ENCODE measurements at places on chromosomes 4 and X. TPM values are rescaled to one million over a fixed set of nuclear protein-coding genes. Genes with fewer than 3 reads are reported as not detected.

- DNase-seq = no peak
Measured at GRCh38 chr4:141389649-141390048, 169.0 kb downstream of the ZNF330 start.

Gene KCNIP4
- not detected for total RNA-seq

GRCh38 chrX:40066700-40067099 lies 31.1 kb downstream of the BCOR start:
- no peak for DNase-seq

GRCh38 chrX:43313035-43313434 lies 343.1 kb upstream of the MAOA start:
- no peak for DNase-seq

GRCh38 chr4:26145212-26145611 lies 175.6 kb upstream of the RBPJ start:
- no peak for DNase-seq

Gene EVC2
- 2.3 TPM for total RNA-seq

- no peak for DNase-seq
Measured at GRCh38 chr4:150268444-150268843, 190.2 kb downstream of the DCLK2 start.
